NCI-H2171 (cell line): ENCODE measurements at places on chromosomes 6 and 20.
A peak's percentile ranks its signal among the peaks of the same experiment; 100 is the strongest.

GRCh38 chr20:57133926-57134650 is 132.4 kb downstream of the BMP7 start:
- no peak for DNase-seq

- no peak for DNase-seq
Measured at GRCh38 chr6:158836625-158837311, 17.6 kb upstream of the EZR start.

- DNase-seq = no peak
Measured at GRCh38 chr6:21190701-21191100, 402.9 kb upstream of the SOX4 start.

DNA sequence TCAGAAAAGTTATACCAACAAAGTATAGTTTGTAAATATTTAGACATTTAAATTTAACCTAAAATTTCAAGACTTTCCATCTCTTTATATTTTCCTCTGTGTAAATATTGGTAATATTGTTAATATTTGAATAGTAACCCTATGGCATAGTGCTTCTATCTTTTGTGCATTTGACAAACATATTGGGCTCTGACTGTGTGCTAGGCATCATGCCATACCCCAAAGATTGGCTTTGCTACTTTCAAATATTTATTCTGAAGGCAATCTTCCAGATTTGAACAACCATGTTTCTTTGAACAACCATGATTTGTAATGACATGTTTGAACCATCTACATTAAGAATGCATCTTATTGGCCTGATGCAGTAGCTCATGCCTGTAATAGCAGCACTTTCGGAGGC is 15.5 kb upstream of the PRDM1 start:
- DNase-seq = no peak

- no peak for DNase-seq
Measured at GRCh38 chr6:44622555-44622954, 235.0 kb downstream of the CDC5L start.

- no peak for DNase-seq
Measured at GRCh38 chr6:138517635-138518034, 18.3 kb upstream of the NHSL1 start.

DNA sequence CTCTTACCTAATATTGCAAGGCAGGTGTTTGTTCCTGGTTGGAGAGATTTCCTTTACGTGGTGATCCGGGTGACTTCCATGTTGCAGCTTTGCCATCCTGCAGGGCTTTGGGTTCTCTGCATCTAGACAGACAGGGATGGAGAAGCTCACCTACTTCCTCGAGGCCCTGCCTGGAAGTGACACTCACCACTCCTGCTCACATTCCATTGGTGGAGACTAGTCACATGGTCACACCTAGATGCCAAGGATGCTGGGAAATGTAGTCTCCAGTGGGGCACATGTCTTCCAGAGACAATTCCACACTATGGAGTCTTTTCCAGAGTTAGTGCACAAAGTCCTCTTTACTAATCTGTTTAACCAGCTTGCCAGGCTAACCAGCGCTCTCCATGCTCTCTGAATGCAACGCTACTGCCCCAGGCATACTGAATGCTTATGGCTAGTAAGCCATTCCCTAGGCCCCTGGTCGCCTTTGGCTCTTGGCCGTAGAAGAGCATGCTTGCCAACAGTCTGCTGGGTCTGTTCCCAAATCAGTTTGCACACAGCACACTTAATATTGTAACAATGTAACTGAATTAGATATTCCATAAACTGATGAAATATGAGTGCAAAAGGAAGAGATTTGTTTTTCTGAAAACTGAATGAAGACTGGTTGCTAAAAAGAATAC is 6.7 kb upstream of the KCNK15 start:
- DNase-seq = peak; percentile 74

DNA sequence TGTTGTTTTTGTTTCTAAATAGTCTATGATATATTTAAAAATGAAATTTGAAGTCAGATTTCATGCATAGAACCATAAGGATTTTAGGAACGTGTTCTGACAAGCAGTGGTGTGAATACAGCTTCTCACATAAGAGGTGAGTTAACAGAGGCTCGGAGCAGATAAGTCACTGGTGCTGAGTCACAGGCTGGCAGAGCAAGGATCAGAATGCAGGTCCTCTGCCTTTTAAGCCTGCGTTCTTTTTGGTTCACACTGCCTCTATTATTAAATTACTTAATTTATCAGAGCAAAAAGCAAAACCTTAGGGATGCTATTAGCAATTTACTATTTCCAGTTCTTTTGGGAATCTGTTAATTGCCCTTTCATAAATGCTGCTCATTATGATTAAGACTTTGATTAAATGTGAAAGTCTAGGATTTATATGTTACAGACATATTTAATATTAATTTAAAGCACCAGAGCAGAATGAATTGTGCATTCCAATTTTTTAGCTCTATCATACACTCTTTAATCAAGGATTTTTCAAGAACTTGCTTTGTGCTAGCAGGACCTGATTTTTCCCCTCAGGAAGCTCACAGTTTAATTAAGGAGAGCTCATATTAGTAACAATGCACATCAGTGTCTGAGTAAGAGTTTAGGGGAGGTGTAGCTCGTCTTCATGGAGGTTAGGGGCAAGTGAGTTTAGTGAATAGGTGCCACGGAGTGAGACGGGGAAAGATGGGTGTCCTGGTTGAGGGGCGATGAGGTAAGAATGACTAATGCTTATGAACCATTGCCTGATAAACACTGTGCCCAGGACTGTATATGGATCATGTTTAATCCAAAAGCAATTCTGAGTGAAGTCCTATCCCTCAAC is 212.7 kb upstream of the AGPAT4 start:
- no peak for DNase-seq

- DNase-seq = peak; percentile 17
Measured at GRCh38 chr6:22512686-22513427, 56.5 kb upstream of the HDGFL1 start.

DNA sequence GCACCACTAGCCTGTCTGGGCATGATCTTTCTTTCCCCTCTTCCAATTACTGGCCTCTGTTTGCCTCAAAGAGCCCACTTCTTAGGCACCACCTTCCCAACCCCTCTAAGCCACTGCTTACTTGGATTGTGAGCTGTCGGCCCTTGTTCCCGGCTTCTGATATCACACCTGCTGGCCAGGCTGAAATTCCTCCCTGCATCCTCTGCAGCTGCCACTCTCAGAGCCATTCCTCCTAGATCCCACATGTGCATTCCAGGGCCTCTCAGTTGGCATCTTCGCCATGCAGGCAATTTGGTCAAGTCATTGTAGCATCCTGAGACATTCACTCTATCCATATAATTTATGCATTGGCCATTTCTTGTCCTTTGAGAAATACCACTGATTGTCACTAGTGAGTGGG is 135.9 kb downstream of the OLIG3 start:
- DNase-seq = no peak

GRCh38 chr6:120735641-120736040 is 598.6 kb downstream of the TBC1D32 start:
- DNase-seq = no peak

DNA sequence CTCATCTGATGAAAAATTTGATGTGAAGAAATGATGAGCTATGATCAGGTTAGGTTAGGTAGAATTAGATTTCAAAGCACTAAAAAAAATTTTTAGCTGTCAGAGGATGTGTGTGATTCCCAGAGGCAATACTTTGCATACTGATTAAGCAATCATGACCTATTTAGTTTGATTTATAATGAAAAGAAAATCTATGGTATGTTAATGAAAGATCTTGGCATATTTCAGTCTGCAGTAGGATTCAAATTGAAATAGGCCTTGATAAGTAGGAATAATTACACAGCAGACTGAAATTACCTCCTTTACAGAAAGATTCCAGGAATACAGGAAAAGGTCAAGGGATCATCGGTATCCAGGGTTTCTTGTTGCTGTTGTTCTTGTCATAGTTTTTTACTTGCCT is 69.3 kb downstream of the HDDC2 start:
- no peak for DNase-seq

- no peak for DNase-seq
Measured at GRCh38 chr20:51019656-51020592, 3.0 kb downstream of the KCNG1 start.

GRCh38 chr6:42697268-42697655 is 25.1 kb downstream of the PRPH2 start:
- DNase-seq = no peak

DNA sequence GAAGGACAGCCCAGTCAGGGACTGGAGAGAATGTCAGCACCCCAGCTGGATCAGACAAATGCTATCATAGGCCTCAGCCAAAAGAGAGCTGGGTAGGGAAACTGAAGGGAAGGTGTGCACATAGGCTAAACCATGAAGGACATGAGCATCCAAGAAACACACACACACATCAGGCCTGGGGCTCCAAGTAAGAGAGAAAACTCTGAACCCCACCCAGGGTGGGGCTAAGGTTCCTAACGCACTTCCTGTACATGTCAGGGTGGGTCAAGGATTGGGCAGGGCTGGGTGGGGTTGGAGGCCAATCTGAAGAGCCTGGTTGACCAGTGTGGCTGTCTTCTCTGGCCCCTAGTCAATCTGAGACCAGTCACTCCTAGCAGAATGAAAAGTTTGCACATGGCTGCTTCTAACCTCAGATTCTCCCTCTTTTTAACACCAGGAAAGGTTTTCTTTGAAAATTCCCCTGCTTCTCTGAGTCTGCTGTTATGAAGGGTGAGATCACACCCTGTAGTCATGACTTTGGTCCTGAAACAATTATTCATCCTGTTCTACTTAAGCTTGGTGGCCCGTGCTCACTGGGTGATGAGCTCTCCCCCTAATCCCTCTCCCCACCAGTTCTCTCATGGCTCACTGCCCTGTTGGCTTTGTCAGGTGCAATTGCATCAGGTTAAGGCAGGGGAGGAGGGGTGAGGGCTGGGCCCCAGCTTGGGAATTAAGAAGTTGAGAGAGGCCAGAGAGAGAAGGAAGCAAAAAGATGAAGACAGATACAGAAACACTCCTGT is 88.4 kb downstream of the MAFB start:
- no peak for DNase-seq

DNA sequence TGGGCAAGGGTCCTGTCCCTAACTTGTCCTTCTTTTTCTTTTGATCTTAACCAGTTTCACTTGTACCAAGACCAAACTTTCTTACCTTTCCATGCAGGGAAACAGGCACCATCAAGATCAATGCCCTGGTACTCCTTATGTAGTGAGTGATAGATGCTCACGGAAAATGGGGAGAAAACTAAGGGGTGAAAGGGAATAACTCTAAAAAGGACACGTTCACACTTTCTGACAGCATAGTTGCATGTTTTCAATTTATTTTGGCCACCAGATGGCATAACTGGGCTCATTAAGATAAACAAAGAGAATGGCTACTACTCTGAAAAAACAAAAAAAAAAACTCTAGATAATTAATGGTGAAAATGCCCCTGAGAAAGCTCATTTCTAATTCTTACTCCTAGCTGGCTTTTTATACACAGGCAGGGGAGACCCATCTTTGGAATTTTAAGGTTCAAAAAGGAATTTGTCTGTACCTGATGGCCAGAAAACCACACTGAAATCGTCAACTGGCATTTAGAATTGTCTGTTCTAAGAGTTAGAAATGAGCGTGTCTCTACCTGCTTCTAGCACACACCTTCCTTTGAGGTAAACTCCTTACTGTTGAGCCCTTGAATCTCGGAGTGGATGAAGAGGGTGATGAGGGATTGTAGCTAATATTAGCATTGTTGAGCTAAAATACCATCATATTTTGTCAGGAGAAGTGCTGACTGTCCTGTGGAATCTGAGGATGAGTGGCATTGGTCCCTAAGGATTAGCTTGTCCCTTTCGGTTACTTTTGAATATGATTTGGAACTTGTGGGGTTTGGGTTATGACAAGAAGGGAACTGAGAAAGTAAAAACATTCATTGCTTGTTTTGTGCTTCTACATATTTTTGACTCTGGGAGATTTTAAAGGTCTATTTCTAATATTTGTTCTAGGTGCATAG is 62.2 kb upstream of the DDR1 start:
- peak; percentile 17 for DNase-seq

GRCh38 chr20:45890077-45890984 is 677 bp downstream of the NEURL2 start:
- no peak for DNase-seq

DNA sequence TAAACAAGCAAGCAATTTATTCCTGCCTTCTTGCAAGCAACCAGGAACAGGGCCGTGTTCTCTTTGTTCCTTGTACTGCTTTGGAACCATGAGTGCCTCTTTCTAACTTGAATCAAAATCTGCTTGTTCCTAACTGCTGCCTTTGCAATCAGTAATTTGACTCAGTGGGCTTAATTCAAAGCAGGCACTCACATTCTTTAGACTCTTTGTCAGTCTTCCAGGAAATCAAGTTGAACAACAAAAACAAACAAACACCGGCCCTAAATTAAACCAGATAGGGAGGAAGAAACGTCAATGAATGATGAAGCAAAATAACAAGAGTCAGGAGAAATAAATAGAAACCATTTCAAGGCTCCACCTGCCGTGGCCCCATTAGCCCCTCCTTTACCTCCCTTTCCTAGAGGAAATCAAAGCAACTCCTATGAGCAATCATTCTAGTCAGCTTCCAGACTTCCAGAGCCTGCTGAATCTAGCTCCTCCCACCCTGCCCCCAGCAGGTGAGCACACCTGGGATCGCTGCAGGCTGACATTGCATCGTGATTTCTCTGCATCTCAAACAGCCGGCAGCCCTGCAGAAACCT is 582.2 kb upstream of the FLRT3 start:
- DNase-seq = peak; percentile 41

DNA sequence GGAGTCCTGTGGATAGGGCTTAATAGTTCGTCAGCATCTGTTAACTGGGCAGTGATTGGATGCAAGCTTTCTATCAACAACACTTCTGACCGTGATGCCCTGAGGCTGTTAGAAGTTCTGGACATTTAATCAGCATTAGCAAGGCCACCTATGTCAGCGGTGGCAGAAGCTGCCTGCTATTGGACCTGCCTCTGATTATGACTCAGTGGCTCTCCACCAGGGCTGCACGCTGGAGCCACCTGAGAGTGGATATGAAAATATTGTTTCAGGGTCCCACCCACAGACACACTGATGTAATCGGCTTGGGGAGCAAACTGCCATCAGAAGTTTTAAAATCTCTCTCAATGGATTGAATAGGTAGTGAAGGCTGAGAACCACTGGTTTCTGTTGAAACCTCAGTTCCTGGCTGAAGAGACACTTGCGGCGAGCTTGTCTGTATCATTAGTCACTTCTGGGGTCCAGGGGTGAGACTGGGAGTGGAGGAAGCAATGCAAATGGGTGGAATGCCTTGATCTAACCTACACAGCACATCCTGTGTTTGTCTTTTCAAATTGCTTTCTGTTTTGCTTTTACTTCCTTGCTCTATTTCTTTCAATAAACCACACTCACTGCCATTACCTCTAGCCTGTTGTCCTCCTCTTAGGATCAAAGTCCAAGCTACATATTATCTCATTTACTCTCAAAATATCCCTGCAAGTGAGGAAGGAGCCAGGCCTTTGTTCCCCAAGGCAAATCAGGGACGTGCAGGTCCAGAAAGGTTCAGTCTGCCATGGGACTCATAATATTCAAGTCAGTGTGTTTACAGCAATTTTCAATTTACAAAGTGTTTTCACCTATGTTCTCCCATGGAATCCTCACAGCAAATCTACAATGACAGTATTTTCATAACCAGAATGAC is 4.2 kb downstream of the CLIC5 start:
- no peak for DNase-seq

DNA sequence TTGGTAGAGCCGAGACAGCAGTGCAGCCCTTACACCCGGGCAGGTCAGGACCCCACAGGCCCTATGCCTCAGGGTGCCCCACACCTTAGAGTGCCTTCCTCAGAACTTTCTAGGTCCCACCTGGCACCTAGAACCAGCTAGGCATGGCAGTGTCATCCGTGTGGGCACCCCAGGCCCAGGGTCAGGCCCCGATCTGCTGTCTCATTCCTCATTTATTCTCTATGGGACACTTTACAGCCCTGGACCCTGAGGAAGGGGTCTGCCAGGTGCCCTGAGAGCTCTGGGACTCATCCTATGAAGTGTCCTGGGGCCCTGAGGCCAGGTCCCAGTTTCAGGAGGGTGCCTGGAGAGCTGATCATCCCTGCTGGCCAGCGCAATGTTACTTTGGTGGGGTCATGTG is 8.1 kb upstream of the BPI start:
- no peak for DNase-seq
